ENCODE measurements at places on chromosomes 13 and 19. TPM values are rescaled to one million over a fixed set of nuclear protein-coding genes. Genes with fewer than 3 reads are reported as not detected.

ABHD8 gene
- 12.0 TPM for total RNA-seq

PDX1 gene
- not detected for total RNA-seq

SYMPK gene
- 46.2 TPM for total RNA-seq

IGFL2 gene
- not detected for total RNA-seq

All from placental pericyte (primary cell).